AG08395 (cell line): ENCODE measurements at places on chromosomes 2 and 18.

- no peak for DNase-seq
Observed at GRCh38 chr2:161592713-161593112, 31.5 kb upstream of the SLC4A10 start.

- no peak for DNase-seq
Observed at GRCh38 chr18:45876161-45876560, 50.7 kb downstream of the SIGLEC15 start.

GRCh38 chr2:183291436-183291835 lies 167.2 kb downstream of the NUP35 start:
- DNase-seq, result no peak

- no peak for DNase-seq
Observed at GRCh38 chr2:37394796-37395555, 50.5 kb downstream of the QPCT start.

DNA sequence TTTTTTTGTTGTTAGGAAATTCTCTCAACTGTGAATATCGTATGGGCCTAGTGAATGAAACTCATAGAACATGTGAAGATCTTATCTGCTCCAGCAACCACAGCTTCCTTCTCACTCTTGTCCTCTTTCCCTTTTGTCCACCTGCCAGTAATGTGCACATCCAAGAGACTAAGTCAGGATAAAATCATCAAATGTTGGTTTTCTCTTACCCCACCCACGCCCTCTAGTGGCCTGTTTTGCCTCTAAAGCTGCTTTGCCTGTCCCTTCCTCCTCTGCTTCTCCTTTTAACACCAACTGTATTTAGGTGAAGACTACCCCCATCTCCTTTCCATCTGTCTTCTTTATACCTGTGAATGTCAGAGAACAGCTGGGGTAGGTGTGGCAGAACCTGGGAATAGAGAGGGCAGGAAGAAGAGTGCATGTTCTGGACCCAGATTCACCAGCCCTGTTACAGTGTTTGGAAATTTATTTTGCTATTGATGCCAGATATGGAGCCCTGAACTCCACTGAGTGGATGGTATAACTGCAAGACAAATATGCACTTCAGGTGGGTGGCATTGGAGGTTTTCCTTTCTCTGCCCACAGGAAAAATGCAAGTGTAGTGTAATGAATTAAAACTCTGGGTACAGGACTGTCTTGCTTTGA lies 8.4 kb upstream of the MGAT5 start:
- peak; percentile 62 for DNase-seq
